H4 (cell line): ENCODE measurements at places on chromosomes 12 and 14.

- no peak for DNase-seq
These were observed 90.6 kb upstream of the PWP1 start for GRCh38 chr12:107594995-107595394.

DNA sequence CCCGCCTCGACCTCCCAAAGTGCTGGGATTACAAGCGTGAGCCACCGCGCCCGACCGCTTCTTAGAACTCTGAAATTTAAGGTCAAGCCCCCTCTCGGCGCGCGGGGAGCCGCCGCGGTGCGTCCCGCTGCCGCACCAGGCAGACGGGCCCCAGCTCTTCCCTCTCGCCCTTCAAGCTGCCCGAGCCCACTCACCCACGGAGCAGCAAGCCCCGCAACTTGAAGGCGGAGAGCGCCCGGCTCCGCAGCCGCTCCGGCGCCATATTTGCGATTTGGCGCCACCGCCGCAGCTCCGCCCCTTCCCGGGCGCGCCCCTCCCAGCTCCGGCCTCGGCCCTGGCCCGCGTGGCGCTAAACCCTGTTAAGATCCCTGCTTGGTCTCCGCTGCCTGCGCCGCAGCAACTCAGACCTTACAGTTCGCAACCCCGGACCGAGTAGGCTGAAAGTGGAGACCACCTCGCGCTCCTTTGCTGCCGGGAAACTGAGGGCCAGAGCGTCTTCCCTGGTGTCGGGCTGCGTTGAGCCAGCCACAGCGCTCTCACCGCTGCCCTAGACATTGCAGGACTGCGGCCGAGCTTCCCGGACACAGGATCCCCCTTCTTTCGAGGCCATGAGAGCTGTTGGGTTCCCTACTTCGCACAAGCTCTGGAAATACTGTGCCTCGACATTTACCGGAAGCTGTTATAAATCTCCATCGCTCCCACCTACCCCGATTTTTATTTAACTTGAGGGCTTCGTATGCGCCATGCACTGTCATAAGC, at the start of gene POLE2:
Gene POLE2, minus strand, starts transcription at position 273 of the 759 bp plus-strand sequence. Its CDS starts 11 bp downstream, at position 262.
- DNase-seq: peak; percentile 37

DNA sequence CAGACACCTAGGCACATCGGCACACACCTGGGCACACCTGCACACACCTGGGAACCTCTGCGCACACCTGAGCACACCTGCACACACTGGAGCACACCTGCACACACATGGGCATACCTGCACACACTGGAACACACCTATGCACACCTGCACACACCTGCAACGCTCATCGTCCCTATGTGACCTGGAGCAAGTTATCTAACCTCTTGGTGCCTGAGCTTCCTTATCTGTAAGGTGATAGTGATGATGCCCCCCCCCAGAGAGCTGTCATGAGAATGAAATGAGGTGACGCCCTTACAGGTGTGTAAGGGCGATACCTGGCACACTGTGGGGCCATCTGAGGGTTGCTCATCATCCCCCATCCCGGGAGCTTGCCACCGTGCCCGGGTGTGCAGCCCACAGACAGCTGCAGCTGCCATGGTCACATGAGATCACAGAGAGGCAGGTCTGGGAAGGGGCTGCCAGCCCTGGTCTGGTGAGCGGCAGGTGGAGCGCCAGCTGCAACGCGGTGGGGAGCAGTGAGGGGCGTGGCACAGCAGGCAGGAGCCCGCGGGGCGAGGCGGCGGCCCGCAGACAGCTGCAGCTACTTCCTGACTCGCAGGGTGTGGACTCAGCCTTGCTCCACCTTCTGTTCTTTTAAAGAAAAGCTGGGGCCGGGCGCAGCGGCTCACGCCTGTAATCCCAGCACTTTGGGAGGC, 59.9 kb upstream of the FBRSL1 start:
- DNase-seq: peak; percentile 59

- no peak for DNase-seq
These were observed 132.3 kb downstream of the EML1 start for GRCh38 chr14:99925471-99925870.
